8988T (cell line): ENCODE measurements at places on chromosomes 3 and 15.

DNA sequence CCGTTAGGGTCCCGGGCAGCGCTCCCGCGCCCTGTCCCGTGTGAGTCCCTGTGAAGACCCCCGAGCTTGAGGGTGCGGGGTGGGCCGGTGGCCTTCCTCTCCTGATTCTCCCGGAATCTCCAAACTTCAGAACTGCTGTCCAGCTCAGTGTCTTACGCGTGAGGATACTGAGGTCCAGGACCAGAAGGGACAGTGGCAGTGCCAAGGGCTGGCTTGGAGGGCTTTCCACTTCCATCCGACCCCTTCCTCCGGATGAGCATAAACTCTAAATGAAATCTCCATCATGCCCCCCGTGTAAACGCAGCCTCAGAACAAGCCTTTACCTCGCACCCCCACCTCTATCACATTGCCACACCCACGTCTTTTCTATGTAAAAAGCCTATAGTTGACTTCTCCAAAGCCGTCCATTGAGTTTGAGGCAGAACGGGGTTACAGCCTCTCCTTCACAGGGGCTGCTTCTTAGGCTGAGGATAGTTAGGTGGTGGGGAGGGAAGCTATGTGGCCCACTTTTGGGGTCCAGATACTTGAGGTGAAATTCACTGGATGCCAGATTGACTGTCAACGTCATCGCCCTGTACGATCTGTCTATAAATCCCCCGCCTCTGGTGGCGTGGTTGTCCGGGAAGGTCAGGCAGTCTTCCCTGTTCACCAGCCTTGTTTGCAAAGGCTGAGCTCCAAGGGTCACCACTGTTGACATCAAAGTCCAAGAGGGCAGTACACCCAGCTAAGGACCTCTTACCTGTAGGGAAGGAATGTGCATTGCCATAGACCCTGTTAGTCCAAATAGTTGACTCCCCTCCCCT lies 1.1 kb downstream of the EDEM1 start:
- DNase-seq: no peak

- no peak for DNase-seq
Measured at GRCh38 chr3:17090280-17090983, 205.7 kb downstream of the PLCL2 start.

GRCh38 chr3:187587076-187587475 lies 83.1 kb downstream of the SST start:
- DNase-seq: no peak

DNA sequence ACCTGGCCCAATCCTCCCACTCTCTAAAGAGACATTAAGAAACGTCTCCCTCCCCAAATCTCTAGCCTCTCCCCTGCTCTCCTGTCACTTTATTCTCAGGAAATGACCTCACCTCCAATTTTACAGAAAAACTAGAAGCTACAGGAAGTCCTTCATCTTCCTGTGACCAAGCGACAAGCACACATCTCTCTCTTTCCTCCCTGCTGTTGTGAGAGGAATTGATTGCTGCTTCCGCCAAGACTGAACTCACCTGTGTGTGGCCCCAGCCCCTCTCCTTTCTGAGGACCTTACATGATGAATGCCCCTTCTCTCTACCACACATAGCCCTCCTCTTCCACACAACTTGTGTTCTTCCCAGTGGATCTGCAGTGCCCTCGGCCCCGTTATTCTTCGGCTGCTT lies 18.2 kb downstream of the DNAJB8 start:
- no peak for DNase-seq
